Type B pancreatic cell (in vitro differentiated cells): ENCODE measurements at places on chromosomes 12 and 14. TPM values are rescaled to one million over a fixed set of nuclear protein-coding genes. Genes with fewer than 3 reads are reported as not detected.

CALM1 gene
- 347 and 430 TPM in 2 replicates for total RNA-seq

DNA sequence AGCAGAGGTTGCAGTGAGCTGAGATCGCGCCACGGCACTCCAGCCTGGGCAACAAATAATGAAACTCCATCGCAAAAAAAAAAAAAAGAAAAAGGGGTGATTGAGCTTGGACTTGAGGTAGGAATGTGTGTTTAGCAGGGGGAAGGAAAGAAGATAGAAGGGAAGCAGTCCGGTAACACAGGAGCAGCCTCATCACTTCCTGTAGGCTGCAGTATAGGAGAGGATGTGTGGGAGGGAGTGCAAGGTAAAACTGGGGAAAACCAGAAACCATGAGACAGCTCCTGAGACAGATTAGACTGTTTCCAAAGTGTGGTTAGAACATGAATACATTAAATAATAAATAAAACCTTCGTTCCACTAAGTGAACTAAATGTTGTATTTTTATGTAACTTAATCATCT lies 49.2 kb downstream of the FGD4 start:
- no peak for DNase-seq

DNA sequence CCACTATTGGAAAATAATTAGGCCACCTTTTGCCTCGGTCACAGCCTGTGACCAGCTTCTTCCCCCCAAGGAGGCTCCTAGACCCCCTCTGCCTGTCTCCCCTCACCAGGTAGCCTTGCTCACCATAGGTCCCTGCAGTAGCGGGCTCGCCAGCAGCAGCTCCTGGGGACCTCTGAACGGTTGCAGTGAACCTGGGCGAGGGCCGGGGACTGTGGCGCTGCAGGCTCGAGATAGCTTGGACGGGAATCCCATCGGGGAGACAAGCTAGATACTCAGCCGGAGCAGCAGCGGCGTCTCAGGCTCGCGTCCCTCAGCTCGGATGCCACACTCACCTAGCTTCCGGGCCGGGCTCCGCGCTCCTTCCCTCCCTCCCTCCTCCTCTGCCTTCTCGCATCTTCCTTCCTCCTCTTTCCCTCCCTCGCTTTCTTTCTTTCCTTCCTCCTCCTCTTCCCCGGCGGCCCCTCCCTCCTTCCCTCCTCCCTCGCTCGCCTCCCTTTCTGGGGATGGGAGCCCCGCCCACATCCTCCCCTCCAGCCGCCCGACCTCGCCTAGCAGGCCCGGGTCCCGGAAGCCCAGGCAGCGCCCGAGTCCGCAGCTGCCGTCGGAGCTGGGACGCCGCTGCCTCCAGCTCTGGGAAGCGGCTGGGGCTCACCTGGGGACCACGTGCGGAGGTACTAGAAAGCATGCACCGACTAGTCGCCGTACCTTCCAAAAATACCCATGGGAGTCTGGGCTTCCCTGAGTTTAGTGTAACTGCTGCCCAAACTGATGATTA lies at the start of gene BMP4:
TSS of gene BMP4 (minus strand) at position 399 of the 775 bp plus-strand sequence. CDS start 4,603 bp downstream, outside the sequence.
- DNase-seq = peak; percentile 81

TMEM132D gene
- total RNA-seq = 1.8 and 1.9 TPM in 2 replicates

DNA sequence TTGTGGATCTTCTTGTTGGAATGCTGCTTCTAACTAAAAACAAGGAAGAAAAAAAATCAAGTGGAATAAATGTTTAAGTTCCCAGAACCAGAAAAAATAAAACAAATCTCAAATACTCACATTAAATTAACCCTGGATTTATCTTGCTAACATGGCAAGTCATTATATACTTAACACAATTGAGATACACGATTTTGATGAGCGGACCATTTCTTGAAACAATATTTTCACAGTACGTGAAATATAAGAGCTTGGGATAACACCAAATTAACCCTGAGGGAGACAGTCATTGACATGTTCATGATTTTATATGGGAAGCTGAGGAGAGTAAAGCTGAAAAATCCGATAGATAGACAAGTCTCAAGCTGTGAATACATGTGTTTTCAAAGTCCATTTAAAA lies 128.6 kb downstream of the PTCSC3 start:
- no peak for DNase-seq

RHOJ gene
- total RNA-seq = 0.17 and 16.3 TPM in 2 replicates

AQP2 gene
- total RNA-seq = 0.55 TPM in 1 of 2 replicates, not detected in the other

- no peak for DNase-seq
Measured at GRCh38 chr12:132695431-132695830, 8.0 kb downstream of the PXMP2 start.

DNA sequence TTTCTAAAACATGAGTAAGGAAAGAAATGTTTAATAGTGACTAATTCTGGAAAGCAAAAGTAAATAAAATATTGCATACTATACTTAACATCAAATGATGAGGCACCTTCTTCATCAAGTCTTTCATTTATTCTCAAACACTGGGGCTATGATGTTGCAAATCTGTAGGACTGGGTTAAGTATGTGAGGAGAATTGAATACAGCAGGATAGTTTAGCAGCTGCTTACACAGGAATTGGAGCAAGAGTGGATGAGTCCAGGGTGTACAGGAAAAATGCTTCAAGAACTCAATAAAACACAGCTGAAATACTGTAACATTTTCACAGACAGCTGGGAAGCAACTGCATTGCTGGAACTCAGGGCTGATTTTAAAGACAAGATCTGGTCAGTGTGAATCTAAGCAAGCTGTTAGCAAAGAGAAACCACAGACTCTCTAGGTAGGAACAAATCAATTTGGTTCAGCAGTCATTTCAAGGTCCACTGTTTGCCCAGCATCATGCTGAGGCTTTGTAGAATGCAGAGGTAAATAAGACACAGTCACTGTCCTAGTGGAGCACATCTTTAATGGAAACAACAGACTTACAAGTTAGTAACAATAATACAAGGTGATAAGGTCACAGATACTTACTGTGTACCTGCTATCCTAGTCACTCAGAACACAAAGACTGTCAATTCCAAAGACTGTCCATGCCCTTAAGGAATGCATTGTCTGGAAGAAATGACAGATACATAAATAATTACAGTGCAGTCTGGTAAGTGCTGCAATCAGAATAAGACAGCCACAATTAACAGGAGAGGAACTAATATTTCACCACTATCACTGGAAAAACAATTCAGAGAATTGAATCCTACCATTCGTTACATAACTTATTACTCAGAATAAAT lies 96.8 kb upstream of the DACT1 start:
- no peak for DNase-seq

PAWR gene
- 72.8 and 107 TPM in 2 replicates for total RNA-seq

GRCh38 chr12:56884421-56884820 lies 49.8 kb downstream of the SDR9C7 start:
- DNase-seq = no peak

DNA sequence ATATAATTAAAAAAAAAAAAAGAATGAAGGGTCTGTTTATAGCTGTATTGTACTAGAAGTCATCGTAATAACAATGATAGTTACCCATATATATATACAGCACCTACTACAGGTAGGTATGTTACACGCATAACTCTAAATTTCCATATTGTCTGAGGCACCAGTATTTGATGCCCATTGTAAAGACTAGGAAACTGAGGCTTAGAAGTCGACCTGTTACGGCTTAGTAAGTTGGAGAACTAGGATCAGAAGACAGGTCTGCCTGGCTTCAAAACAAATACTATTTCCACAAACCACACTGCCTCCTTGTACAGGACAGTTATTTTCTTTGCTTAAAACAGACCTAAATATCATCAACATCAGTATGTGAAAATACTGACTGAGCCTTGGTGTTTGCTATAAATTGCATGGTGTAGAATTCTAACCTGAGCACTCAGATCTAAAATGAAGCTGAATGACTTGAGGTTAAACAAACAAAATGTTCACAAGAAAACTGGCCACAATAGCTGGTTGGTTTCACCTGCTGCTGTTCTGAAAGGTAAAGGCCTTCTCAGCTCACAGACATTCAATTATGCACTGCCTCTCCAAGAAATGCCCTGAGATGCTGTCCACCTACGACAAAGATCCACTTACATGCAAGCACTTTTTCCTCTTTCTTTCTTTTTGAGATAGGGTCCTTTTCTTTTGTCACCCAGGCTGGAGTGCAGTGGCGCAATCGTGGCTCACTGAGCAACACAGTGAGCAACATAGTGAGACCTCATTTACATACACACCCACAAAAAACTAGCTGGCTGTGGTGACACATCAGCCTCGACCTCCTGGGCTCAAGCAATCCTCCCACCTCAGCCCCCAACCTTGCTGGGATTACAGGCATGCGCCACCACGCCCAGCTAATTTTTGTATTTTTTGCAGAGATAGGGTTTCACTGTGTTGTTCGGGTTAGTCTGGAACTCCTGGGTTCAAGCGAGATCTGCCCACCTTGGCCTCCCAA lies 35.7 kb downstream of the SSH1 start:
- DNase-seq = no peak

- no peak for DNase-seq
Measured at GRCh38 chr12:51579321-51579850, 11.6 kb upstream of the SCN8A start.

- no peak for DNase-seq
Measured at GRCh38 chr12:79420146-79420618, 270.6 kb downstream of the PAWR start.

JDP2 gene
- 31.3 and 78.6 TPM in 2 replicates for total RNA-seq

GRCh38 chr12:64456119-64456518 lies 4.2 kb downstream of the TBK1 start:
- no peak for DNase-seq

TEX22 gene
- total RNA-seq = 0.76 and 4.1 TPM in 2 replicates

RPGRIP1 gene
- total RNA-seq = 0.19 and 0.63 TPM in 2 replicates

DNA sequence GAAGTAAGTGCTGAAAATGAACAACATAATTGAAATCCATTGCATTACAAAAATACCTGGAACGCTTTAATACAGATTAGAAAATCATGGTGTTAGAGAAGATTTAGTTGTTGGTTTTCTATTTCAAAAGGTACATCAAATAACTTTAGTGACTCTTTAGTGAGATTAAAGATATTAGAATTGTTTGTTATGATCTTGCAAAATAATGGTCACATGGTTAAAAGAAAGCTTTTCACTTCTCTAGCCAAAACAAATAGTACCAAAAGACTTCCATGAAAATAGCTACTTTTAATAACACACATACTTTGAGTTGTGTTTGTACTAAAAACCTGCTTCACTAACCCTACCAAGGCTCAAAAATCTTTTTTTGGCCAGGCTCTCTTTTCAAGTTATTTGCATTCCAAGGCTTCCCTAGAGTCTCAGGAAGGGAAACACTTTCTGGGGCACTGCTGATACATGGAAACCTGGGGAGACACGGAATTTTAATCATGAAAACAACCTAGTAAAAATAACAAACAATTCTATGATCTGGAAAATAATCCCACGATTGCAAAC lies at the start of gene SLCO1A2:
TSS of gene SLCO1A2 (minus strand) at position 147 of the 555 bp plus-strand sequence. CDS start 270 bp downstream, outside the sequence.
- DNase-seq = no peak

GRCh38 chr14:24139272-24139934 lies 2.0 kb downstream of the EMC9 start:
- no peak for DNase-seq

DNA sequence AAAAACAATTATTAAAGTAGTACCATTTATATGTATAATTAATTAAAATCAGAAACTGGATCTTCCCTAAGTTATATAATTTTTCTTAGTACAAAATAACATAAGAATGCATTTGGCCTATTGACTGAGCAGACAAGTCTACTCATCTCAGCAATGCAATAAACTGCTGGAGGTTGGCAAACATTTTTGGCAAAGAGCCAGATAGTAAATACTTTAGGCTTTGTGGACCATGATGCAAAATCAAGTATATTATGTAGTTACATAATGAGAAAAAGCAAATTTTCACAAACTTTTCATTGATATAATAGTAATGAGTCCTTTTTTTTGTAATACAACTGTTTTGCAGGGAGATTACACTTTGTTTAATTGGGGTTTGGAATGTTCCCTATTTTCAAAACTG lies 30.9 kb downstream of the ERGIC2 start:
- no peak for DNase-seq

MCRS1 gene
- 60.6 and 61.8 TPM in 2 replicates for total RNA-seq

DNA sequence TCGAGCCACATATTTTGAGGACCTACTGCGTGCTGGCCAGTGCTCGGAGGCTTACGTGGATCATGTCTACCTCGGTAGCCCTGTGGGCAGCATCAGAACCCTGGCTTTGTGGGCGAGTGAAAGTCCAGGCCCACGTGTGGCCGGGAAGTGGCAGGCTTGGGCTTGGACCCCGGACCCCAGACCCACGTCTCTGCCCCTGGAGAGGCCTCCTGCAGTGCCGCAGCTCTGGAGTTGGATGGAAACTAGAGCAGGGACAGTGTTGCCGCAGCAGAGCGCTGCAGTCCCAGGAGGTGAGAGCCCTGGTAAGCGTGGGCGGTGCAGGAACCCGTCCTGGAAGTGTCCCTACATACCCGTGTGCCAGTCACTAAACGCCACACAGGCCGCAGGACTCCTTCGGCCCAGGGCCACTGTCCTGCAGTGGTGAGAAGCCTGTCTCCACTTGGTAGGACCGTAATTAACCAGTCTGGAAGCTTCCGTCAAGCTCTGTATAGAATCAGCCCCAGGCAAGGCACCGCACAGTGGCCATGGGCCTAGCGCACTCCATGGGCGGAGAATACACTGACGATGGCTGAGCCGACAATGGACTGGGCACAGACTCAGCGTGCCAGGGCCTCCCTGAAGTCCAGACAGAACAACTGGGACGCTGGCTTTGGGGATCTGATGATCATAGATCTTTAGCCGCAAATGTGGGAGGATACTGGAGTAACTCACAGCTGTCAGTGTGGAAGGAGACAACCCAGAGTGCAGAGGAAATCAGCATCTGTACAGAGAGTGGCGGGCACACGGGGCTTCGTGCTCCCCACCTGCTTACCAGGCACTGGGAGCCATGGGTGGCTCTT lies 219.5 kb downstream of the KIF26A start:
- peak; percentile 56 for DNase-seq

GRCh38 chr12:2256453-2256852 lies 203.7 kb downstream of the CACNA1C start:
- DNase-seq = no peak
